Activated effector memory CD4-positive, alpha-beta T cell treated with Interleukin-2 at 50 U/mL for 16 hours (primary cell): ENCODE measurements at places on chromosomes 2 and 18.

DNA sequence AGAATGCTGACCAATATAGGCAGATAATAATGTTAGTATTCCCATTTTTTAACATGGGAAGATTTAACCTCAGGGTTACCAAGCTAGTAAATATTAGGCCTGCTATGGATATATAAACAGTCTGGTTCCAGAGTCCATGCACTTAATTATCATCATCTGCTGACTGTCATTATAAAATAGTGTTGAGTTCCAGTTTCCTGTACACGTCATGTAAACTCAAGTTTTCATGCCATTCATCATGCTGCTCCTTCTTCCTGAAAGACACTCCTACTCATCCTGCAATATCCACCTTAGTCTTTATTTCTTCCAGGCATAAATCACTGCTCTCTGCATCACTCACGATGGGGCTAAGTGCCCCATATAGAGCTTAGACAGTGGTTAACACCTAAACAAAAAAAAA, 420.8 kb upstream of the SPHKAP start:
- no peak for DNase-seq

GRCh38 chr18:58991167-58991798, 126.6 kb downstream of the ZNF532 start:
- DNase-seq: no peak

DNA sequence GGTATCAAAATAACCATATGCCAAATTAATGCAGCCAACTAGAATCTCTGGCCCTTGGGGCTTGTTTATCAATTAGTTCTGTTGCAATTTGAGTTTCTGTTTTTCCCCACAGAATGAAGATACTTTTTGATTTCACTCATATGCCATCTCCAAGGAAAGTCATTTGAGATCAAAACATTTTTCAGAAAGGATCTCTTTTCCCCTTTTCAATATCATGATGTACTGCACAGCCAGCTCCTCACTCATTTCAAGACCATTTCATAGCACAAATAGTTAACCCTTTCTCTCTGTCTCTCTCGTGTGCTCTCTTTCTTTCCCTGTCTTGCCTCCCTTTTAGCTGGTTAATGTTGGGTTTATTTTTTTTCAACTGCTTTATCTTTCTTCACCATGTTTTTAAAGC, 387.3 kb downstream of the STK39 start:
- DNase-seq: no peak

GRCh38 chr2:46411245-46411641, 68.1 kb upstream of the TMEM247 start:
- DNase-seq: no peak

DNA sequence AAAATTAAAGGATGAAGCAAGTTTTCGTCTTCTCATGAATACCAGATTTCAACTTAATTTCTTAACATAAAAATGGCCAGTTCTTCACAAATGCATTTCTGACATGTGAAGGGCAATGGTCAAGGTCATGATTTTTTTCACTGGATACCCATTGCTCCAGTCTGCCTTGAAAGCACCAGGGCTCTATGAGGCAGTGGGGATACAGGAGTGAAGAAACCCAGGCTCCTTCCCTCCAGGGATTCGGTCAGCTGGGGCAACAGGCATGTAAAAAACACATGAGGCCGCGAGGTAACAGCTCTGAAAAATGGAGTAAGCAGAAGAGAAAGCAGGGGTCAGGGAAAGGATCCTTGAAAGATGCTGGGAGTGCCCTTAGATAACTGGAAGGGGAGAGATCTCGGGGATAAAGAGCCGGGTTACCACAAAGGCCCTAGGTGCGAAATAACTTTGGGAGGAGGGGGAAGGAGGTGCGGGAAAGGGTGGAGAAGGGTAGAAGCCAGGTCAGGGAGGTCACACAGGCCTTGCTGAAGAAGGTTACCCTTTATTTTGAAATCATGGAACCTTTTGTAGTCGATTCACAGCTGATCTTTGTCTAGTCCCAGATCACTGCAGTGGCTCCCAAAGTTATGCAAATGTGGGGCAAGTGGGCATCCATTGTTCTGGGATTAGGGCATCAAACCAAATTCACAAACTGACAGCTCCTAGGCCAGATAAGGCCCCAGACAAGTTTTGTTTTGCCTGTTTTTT, 5.2 kb upstream of the SPRED2 start:
- no peak for DNase-seq
